NCI-H748 treated with DMSO at 0.1 percent for 48 hours (cell line): ENCODE measurements at places on chromosomes 6 and 20.

- DNase-seq = no peak
Measured at GRCh38 chr6:159125951-159126352, 43.2 kb upstream of the FNDC1 start.

DNA sequence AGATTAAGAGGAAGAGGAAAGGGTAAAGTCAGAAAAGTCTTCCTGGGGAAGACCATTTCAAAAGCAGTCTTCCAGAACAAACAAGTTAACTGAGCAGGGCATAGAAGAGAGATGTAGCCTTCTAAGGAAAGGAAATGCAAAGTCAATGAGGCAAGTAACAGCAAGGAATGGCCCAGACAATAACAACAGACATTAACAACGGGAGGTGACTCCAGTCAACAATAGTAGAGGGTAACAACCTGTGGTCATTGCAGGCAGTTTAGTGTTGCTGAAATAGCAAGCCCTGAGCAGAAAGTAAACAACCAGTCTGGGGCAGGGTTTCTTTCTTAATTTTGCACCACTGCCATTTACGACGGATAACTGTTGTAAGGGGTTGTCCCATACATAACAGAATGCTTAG is 2.1 kb downstream of the MDN1 start:
- DNase-seq = no peak

DNA sequence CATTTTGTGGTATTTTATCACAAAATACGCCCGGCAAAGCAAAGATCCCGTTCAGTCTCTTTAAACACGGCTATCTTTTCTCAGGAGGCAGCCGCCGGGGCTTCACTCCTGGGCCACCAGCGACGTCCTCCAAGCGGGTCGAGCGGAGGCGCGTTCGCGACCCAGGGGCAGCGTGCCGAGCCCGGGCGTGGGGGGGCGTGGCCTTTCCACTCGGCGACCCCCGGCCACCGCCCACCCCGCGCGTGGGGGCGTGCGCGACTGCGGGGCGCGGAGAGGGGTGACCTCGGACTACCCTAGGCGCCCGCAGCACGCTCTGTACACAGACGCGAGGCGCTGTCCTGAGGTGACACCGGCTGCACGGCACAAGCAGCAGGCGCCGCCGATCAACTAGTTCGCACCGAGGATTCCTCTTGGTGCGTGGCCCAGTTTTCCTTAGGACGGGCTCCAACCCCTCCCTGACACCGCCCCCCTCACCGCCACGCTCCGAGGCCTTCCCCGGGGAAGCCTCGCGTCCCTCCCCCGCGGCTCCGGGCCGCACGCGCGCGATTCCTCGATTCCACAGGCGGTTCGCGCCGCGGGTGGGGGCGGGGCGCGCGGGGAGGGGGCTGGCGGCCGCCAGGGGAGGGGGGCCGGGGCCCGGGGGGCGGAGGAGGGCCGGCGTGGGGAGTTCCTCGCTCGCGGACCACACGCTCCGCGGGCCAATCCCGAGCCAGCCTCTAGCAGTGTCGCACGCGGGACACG is 1.1 kb upstream of the JARID2 start:
- peak; percentile 52 for DNase-seq

DNA sequence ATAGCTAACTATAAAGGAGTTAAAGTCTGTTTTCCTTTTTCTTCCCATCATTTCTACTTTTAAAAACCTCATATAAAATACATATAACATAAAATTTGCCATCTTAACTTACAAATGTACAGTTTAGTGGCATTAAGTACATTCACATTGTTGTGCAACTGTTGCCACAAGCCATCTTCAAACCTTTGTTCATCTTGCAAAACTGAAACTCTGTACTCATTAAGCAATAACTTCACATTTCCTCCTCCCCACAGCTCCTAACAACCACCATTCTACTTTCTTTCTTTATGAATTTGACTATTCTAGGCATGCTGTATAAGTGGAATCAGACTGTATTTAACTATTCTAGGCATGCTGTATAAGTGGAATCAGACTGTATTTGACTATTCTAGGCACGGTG is 4.5 kb downstream of the CCDC170 start:
- no peak for DNase-seq

- DNase-seq = no peak
Measured at GRCh38 chr20:20663841-20664240, 48.6 kb downstream of the RALGAPA2 start.

GRCh38 chr20:46458866-46459750 is 52.7 kb upstream of the ELMO2 start:
- peak; percentile 44 for DNase-seq

- no peak for DNase-seq
Measured at GRCh38 chr20:46849269-46849668, 45.4 kb upstream of the EYA2 start.

DNA sequence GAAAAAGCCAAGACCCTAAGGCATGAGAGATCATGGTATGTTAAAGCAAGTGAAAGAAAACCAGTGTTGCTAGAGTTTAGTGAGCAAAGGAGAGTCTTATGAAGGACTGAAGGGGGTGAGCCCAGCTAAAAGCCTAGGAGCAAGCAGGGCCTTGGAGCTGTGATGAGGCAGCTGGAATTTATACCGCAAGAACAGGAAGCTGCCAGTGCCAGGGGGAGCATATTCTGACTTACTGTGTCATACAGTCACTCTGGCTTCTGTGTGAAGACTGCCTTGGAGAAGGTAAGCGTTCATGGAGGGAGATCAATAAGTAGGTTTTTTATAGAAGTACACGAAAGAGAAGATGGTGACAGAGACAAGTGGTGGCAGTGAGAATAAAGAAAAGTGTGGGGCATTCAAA is 308.9 kb upstream of the THEMIS start:
- no peak for DNase-seq

GRCh38 chr20:60100780-60101179 is 142.6 kb downstream of the CDH26 start:
- DNase-seq = no peak

DNA sequence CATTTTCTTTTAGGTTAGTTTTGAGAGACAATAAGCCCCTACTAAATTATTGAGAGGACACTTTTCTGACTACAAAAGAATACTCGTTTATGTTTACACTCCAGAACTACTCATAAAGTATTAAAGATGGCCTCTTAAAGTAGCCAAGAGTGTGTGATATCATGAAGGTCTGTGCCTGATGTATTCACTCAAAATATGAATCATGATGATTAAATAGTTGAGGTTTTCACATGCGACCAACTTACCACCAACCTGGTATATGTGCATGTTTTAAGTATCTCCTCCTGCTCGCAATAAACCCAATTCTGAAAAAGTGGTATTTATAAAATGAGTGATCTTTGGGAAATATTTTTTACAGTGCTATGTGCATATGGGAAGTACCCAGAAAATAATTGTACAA is 43.9 kb downstream of the IL20RA start:
- no peak for DNase-seq

DNA sequence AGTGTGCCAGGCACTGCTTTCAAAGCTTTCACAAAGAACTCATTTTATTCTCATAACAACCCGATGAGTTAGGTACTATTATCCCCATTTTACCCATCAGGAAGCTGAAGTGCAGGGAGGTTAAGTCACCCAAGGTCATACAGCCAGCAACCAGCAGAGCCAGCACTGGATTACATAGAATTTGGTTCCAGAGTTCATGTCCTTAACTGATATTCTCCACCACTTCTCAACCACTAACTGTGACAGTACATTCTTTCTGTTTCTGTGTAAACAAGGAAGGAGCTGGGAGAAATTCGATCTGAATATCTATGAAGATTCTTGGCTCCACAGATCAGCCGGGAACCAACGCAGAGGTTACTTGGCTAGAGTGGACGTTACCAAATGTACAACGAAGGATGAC is 98.0 kb downstream of the KIF16B start:
- no peak for DNase-seq

DNA sequence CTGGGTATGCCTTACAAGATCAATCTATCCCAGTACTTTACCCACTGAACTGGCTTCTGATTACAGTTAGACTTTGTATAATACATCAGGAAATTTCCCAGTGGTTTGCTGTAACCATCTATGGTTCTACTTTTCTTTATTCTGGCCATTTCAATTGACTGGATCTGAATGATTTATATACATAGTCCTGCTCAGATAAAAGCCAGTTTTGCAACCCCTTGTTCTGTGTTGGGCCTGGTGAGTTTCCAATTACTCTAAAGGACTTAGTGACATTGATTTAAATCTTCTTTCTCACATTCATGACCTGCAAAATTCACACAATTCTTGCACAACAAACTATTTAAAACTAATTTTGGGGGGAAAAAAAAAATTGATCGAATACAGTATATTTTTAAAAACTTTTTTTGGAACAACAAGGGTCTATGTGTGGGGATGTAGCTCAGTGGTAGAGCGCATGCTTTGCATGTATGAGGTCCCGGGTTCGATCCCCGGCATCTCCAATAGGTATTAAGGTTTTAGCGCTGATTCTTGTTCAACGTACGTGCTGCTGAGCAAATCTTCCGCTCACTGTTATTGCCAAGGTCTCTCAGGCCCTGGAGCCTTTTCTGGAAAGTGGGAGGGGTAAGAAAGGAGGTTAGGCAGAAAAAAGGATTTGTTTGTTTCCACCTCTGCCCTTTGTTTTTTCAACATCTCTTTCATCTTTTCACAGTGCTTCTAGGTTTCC is 117.5 kb downstream of the GPX5 start:
- DNase-seq = no peak

DNA sequence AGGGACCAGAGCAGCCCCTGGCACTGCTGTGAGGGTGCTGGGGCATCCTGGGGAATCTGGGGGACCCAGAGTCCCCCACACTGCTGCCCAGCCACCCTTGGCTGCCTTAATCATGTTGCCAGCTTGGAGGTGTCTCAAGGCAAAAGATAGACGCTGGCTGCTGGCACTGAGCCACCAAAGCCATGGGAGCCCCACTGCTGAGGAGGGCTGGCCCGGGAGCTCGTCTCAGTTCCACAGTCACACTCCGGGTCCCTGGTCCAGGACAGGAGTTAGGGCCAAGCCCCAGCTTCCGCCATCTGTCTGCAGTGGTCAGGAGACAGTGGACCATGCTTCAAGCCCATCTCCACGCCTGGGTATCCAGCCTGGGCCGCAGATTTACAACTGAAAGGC is 41.0 kb upstream of the HMGA1 start:
- DNase-seq = no peak

DNA sequence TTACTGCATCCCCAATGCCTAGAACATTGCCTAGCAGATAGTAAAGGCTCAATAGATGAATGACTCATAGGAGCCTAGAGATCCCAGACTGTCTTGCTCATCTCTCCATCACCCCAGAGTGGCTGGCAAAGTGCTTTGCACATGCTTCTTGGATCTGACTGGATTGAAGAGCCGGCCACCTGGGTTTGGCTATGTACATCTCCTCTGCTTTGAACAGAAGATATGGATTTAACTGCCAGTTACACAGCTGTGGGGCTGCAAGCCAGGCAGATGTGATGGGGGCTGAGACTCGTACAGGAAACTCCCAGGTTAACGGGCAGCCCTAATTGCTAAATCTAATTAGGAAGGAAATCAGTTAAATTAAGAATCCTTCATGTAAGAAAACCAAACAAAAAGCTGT is 28.6 kb downstream of the MYLIP start:
- DNase-seq = no peak

- DNase-seq = no peak
Measured at GRCh38 chr6:57163956-57164355, 8.2 kb upstream of the BAG2 start.

- DNase-seq = no peak
Measured at GRCh38 chr6:147266821-147267220, 62.6 kb downstream of the STXBP5 start.

GRCh38 chr6:116029535-116029934 is 31.2 kb downstream of the FRK start:
- DNase-seq = no peak

- no peak for DNase-seq
Measured at GRCh38 chr6:37532122-37532521, 32.4 kb upstream of the CCDC167 start.

DNA sequence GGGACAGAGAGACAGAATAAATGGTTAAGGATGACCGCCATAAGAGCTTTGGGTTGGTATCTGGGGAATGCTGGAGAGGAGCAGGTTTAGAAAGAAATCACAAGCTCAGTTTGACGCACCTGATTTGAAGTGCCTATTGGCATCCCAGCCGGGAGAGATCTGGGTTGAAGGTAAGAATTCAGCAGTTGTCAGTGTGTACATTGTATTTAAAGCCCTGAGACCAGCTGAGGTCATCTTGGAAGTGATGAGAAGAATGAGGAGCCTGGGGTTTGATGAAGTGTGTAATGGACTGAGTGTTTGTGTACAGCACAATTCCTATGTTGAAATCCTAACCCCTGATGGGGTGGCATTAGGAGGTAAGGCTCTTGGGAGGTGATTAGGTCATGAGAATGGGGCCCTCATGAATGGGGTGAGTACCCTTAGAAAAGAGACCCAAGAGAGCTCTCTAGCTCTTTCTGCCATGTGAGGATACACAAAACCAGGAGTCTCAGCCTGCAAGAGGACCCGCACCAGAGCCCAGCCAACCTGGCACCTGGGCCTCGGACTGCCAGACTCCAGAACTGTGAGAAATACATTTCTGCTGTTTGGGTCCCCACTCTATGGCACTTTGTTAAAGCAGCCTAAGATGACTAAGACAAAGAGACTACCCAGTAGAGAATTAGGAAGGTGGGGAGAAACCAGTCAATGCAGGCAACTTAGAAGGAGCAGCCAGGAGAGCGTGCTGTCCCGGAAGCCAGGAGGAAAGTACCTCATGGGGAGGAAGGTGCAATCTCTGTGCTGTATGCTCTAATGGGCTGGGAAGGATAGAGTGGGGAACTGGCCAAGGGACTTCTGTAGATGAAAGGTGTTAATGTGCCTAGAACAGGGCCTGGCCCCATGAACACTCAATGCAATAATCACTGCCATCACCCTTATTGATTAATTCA is 133.7 kb upstream of the SLC24A3 start:
- DNase-seq = no peak

DNA sequence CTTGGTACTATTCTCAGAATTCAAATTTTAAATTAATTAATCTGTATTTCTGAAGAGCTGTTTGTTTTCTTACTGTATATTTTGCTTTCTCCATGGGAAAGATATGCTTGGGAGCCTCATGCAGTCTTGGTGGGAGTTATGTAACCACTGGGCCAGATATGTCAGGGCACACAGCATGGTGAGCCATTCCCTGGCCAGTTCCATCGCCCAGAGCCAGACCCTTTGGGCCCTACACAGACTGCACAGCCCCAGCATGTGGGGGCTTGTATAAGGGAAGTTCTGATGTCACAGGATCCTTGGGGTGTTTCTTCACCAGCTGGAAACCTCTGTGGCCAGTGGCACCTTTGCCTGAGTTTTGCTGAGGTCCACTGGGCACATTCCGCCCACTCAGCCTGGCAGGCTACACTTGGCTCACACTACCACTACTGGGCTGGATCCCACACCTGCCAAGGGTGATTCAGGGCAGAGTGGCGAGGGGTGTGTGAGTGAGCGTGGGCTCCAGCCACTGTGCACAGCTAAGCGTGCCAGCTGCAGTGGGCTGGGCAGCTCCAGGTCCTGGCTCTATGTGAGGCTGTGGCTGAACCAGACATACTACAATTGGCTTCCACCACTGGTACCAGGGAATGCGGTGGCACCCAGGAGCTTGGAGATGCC is 293.5 kb downstream of the ARHGAP18 start:
- DNase-seq = no peak

DNA sequence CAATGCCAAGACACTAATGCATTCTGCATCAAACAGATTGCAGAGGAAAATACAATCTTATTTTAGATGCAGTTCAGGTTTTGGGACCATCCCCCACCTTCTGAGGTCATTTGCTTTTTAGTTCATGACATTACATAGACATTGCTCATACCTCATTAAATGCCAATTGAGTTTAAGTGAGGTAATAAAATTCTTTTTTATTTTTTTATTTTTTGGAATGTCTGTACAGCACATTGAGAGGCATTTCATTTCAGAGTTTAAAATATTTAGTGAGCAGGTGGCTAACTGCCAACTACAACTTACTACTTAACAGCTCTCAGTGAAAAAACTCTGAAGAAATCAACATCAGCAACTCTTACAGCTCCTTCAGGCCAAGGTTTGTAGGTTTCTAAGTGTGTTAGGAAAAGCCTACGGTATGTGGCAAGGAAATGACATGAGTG is 482.2 kb upstream of the RNF217 start:
- no peak for DNase-seq
